ENCODE measurements at places on chromosomes 13 and 19.

DNA sequence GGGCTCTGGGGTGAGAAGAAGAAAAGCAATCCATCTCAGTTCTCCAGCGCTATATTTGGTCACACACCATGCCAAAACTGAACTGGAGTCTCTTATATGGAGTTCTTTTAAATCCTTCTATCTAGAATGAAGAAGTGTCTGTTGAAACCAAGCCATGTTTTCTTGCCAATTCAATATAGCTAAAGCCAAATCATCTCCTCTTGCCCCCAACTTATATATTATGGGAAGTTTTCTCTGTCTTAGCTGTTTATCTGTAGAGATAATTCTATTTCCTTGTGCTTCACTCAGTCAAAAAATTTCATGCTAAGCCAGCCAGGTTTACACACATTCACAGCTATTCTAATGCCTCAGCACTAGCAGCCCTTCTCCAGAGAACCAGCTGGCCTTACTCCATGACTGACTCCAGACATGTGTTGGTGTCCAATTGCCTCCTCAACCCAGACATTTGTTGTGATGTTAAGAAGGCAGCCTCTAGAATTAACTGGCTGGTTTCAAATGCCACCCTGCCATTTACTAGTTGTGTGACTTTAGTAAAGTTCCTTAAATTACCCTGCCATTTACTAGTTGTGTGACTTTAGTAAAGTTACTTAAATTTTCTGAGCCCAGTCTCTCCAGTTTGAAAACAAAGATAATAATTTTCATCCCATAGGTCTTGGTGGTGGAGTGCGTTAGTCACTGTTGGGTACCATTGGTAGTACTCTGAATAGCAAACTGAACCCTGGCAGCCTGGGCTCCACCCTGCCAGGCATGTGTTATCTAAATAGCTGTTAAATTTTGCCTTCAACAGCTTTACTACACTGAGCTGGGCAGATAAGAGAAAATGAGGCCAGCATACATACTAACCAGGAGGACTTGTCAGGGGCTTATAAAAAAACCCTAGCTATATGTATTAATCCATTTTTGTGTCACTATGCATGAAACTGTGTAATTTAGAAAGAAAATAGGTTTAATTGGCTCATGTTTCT, 525.1 kb downstream of the LMO7 start:
- no peak for DNase-seq

GRCh38 chr13:47903836-47904235, 97.2 kb downstream of the SUCLA2 start:
- DNase-seq: no peak

GRCh38 chr13:44307844-44308243, 65.8 kb upstream of the SERP2 start:
- no peak for DNase-seq

DNA sequence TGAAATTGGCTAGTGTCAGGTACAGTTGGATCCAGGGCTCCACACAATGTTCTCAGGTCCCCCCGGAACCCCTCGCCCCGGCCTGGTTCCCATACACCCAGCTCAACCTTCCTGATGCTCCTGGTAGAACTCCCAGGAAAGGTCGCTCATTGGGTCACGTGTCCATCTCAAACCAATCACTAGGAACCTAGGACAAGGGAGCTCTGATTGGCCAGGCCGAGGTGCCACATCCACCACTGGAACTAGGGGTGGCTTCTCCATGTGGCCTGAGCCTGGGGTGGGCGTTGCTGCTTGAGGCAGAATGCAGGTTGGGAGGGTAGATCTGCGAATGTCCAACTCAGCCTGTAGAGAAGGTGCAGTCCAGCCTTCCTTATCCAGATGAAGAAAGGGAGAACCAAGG, 6.9 kb upstream of the MEF2B start:
- no peak for DNase-seq

- DNase-seq: no peak
These were observed 59.3 kb downstream of the LRCH1 start for GRCh38 chr13:46612267-46612666.

DNA sequence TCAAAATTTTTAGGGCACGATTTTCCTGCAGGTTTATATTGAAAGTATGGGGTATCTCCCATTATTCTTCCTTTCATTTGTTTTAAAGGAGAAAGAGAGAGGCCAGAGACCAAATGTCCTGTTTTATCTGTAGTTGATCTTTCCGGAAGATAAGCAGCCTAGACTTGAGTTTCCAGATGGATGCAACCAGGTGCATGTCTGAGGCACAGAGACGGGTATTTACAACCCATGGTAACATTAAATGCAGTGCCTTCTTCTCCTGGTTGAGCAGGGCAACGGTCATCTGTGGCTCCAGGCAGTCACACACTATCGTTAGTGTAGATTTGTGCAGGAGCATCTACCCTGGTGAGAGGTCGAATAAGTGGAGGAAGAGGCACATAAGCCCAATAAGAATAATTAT, 1507.1 kb downstream of the UQCRFS1 start:
- DNase-seq: no peak

DNA sequence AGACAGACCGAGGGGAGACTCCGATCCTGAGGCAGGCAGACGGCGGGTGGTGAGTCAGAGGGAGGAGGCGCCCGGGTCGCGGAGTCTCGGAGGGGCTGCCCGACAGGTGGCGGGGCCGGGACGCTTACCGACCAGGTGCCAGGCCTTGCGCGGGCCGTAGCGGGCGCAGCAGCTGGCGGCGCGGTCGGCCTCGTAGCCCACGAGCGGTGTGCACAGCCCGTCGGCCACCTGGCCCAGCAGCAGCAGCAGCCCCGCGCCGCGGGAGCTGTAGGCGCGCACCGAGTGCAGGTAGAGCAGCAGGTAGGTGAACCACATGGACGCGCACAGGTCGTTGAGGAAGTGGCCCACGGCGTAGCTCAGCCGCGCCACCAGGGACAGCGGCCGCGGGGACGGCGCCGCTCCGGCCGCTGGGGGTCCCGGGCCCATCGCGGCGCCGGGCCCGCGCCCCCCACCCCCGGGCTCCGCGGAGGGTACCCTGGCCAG, 367 bp downstream of the MFSD12 start:
- DNase-seq: peak; percentile 40

DNA sequence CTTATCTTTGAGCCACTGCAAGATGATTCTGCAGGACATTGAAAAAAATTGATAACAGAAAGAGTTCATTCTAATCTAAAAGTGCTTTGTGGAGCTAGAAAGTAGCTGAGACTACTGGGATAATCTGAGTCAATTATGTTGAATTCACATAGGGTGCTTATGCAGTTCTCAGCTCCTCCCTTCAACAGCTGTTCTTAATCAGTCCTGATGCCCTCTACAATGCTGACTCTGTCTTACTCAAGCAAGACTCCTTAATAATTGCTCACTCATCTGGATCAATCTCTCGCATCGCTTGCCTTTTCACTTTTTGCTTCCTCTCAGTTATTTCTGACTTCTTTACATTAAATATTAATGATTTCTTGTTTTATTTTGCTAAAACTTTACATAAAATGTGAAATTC, 182.1 kb downstream of the PCDH17 start:
- DNase-seq: no peak

DNA sequence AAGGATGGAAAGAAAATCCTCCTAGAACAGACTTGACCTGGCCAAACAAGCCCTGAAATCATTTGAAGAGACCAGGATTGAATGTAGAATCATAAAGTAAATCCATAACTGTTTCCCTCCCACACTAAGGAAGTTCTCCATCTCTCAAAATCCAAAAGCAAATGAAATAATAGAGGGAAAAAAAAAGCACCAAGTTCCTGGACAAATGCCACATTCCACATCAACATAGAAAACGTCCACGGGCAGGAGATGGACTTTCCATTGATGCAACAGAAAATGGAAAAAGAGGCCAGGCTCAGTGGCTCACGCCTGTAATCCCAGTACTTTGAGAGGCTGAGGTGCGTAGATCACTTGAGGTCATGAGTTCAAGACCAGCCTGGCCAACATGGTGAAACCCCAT, 56.2 kb downstream of the INSR start:
- DNase-seq: peak; percentile 27

DNA sequence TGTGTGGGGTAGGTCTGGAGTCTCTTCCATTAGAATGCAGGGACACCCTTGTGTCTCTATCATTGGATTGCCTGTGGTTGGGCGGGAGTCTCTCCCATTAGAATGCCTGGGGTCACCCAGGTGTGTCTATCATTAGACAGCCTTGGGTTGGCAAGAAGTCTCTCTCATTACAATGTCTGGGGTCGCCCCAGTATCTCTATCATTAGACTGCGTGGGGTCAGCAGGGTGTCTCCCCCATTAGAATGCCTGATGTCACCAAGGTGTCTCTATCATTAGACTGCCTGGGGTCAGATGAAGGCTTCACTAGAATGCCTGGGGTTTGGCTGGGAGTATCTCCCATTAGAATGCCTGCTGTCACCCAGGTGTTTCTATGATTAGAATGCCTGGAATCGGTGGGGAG, 1539.0 kb downstream of the UQCRFS1 start:
- no peak for DNase-seq

DNA sequence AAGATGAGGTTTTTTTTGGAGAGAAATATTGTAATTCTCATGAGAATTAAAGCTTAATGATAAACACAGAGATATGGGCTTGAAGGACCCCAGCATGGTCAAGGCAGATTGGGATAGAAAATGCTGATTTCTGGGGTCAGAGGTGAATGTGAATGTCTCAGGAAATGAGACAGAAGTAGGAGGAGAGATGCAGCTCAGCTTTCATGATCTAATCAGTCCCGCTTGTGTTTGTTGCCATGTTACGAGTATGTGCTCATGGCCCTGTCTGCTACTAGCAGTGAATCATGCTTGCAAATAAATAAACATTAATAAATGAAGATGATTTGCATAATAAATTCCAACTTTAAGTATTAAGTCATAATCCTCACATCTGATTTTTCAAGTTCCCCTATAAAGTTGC, 23.0 kb upstream of the NDFIP2 start:
- DNase-seq: peak; percentile 79

GRCh38 chr13:95035311-95036109, 265.7 kb downstream of the ABCC4 start:
- DNase-seq: peak; percentile 7

- peak; percentile 23 for DNase-seq
These were observed 42.5 kb downstream of the ARHGEF18 start for GRCh38 chr19:7391218-7391670.

- DNase-seq: no peak
These were observed 553.9 kb downstream of the LMO7 start for GRCh38 chr13:76189882-76190519.

- DNase-seq: no peak
These were observed 19.7 kb downstream of the ELF1 start for GRCh38 chr13:40999416-40999815.

DNA sequence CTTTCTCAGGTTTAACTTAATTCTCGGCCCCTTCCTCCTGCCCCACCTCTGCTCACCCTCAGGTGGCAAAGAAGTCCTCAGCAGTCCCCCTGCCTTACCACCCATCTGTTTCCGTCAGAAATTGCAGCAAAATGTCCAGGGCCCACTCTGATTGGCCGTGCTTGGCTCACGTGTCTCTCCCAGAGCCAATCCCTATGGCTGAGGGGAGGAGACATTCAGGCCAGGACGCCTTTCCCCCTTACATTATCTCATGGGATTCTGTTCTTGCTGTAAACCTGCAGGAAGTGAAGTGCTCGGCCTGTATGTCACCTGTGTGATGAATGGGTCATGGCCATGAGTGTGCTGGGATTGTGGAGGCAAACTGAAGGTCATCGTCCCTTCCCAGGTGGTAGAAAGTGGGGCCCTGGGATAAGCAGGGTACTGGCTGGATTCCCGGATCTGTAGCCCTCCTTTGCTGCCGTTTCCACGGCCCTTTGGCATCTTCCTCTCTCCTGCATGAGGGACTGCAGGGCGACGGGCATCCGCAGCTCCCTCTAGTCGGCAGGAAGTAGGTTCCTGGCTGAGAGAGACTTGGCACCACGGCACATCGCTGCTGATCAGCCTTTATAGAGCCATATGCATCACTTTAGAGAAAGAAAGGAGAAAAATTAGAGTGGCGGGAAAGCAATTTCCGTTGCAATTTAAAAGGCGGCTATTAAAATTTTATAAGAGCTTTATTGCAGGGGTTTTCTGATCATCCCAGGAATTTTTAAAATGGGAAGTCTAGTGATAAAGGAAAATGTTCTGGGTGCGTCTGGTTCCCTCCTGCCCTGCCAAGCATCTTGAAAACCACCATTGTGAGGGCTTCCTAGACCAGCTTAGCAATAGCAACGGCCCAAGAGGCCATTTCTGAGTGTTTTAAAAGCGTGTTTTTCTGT, 118.2 kb downstream of the SIPA1L3 start:
- no peak for DNase-seq

DNA sequence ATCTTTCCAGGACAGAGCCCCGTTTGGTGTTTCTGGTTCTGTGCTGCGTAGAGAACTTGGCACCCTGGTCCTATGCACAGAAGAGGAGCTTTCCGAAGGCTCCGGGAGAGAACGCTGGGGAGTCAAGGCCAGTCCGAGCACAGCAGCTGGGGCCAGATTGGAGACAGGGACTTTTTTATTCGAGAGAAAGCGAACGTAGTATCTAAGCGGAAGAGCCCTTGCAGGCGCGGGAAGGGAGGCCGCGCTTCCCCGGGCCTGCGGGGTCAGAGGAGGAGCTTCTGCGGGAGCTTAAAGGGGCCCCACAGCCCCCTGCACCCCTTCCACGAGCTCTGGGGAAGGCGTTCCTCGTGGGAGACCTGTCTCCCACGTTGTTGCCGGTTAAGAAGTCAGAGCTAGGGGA, 48.6 kb upstream of the ARHGEF7 start:
- no peak for DNase-seq

GRCh38 chr19:28700176-28700575, 512.8 kb downstream of the UQCRFS1 start:
- DNase-seq: no peak

- no peak for DNase-seq
These were observed 28.7 kb upstream of the LMO7 start for GRCh38 chr13:75607447-75607846.

DNA sequence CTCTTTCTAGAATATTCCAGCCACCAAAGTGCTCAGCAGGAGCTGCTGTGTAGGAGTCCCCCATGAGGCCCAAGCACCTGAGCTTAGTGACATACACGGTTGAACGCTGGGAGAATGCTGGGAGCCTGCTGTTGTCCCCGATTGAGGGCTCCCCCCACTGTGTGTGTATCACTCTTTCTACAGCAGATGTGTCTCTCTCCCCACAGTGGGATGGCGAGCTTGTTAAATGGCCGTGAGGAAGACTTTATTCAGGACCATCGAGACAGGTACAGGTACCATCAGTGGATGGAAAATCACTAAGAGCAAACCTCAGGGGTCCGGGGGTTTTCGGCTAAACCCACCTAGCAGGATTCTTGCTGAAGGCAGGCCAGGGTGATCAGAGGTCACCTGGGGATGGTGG, 22.7 kb downstream of the EPN1 start:
- DNase-seq: no peak

DNA sequence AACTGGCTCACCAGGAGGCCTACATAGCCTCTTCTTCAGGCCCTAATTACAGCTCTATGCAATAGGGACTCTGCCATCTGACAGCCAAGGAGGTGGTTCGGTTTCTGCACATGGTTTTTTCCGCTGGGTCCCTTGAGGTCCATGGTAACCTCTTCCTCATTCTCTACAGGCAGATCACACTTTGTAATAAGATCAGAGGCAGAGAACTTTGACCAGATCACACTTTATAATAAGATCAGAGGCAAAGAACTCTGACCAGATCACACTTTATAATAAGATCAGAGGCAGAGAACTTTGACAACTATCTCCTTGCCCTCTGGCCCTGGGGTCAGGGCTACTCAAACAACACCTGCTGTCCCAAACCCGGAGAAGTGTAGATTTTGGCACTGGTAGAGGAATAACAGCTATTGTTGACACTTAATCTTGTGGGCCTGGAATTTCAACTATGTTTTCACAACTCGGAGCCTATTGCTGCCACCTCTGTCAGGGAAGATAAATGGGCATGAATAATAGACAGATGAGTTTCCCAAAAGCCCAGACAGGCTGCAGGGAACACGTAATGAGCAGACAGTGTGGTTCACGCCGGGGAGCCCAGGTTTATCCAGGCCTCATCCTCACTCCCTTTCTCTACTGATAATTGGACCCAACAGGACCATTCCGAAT, 246.1 kb downstream of the UQCRFS1 start:
- no peak for DNase-seq

All from endothelial cell of umbilical vein (primary cell).